ENCODE measurements at places on chromosomes 4 and X.
A peak's percentile ranks its signal among the peaks of the same experiment; 100 is the strongest.

DNA sequence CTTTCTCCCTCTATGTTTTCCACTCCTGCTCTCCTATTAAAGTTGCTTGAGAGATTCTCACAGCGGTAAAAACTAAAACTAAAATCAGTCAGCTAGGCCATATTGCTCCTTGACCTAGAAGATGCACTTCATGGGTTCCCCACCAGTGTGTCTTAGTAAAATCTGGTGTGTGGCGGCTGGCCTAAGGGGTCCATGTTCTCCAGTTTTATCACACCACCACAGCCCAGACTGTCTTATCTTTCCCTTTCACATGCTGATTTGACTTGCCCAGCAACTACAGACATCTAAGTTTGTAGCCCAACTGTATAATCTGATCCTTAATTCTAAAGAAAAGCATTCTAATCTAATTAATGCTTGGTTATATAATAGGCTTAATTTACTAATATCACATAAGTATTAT, 68.0 kb downstream of the ATP8A1 start:
- no peak overlapping the region for H3K27ac ChIP-seq
- no peaks in the 10 kb centered on the region for H3K4me1 ChIP-seq
- H3K36me3 ChIP-seq: no peaks in the 10 kb centered on the region
- H3K4me3 ChIP-seq: no peak overlapping the region
- no peak for DNase-seq

- H3K4me1 ChIP-seq: no peaks in the 10 kb centered on the region
- peaks cover 6% of the 10 kb centered on the region for H3K36me3 ChIP-seq
- no peak overlapping the region for H3K27ac ChIP-seq
- no peak overlapping the region for H3K4me3 ChIP-seq
These were observed 34.1 kb upstream of the MXD4 start for GRCh38 chr4:2295900-2296442.

- H3K27me3 ChIP-seq: no peaks in the 10 kb centered on the region
- H3K4me1 ChIP-seq: no peaks in the 10 kb centered on the region
- no peak overlapping the region for H3K27ac ChIP-seq
- H3K4me3 ChIP-seq: no peak overlapping the region
- no peaks in the 10 kb centered on the region for H3K36me3 ChIP-seq
- no peak for DNase-seq
These were observed 65.8 kb downstream of the ANAPC4 start for GRCh38 chr4:25442863-25443307.

DNA sequence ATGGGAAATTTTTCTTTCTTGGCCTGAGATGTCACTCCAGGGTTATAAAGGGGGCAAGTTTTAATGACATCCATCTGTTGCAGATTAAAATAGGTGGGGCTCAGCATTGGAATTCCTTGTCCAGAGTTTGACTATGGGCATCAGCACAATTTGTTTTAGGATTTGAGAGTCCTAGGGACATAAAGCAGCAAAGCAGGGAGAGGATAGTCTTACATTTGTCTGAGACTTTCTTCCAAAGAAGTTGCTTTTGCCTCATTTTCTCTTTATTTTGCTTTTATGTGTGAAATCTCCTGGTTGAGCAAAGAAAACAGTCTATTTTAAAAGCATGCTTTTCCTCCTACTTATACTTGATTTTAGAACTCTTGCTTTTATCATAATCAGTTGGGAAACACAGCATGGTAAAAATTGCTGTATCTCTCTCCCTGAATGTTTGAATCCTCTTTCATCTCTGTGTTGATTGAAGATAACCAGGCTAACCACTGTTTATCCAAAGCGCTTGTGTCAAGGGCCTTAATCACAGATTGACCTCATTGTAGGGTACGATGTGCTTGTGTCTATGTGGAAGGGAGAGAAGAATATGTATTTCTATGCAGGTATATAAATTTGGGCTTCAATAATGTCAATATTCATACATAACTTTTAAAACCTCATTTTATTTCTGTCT, 121.5 kb downstream of the ANK2 start:
- H3K27me3 ChIP-seq: no peaks in the 10 kb centered on the region
- no peaks in the 10 kb centered on the region for H3K4me1 ChIP-seq
- no peak overlapping the region for H3K27ac ChIP-seq
- no peak for DNase-seq

DNA sequence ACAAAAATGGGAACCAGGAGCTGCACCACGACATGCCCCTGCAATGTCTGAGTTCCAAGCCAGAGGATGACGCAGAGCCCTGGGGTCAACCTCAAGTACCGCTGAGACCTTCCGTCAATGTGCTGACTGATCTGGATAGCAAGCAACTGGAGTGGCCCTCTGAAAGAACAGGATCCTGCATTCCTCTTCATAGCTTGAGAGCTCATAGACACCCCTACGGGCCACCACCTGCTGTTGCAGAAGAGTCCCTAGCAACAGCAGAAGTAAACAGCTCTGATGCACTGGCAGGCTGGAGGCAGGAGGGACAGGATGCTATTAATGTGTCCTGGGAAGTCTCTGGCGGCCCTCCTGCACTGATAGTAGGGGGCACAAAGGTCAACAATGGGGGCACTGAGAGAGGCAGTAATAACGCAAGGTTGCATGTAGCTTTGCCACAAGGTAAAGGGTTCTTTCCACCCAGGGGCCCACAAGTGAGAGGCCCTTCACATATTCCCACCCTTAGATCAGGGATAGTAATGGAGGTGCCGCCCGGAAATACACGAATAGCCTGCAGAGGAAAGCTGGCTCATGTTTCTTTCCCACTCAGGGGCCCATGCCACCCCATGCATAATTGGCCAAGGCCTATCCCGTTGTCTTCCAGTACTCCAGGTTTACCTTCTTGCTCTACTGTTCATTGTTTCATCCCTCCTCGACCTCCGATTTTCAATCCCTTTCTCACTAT, 1.3 kb downstream of the PRR32 start:
- H3K27ac ChIP-seq: no peak overlapping the region
- no peaks in the 10 kb centered on the region for H3K4me1 ChIP-seq
- no peak overlapping the region for H3K4me3 ChIP-seq
- H3K27me3 ChIP-seq: no peaks in the 10 kb centered on the region
- H3K36me3 ChIP-seq: no peaks in the 10 kb centered on the region
- no peak for DNase-seq

GRCh38 chr4:106898621-106899230, 137.4 kb downstream of the DKK2 start:
- no peak overlapping the region for H3K4me3 ChIP-seq
- no peaks in the 10 kb centered on the region for H3K4me1 ChIP-seq
- no peak overlapping the region for H3K27ac ChIP-seq

DNA sequence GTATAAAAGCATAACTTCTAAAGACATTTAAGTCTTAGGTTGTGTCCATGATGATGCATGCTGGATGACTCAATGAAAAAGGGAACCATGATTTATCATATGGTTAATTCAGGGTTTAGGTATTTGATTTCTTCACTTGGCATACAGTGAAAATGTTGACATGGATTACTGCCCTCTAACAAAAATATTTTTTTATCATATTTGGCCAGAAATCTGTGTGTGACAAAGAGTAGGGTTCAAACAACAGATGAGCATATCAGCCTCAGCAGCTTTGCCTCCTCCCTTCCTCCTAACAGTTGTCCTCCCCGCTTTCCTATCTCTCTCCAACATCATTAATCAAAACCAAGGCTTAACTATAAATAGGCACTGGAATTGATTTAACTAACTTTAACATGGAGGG, 46.3 kb downstream of the ARHGAP6 start:
- H3K36me3 ChIP-seq: no peaks in the 10 kb centered on the region
- H3K27ac ChIP-seq: no peak overlapping the region
- DNase-seq: no peak
- H3K27me3 ChIP-seq: no peaks in the 10 kb centered on the region

- H3K27ac ChIP-seq: no peak overlapping the region
- peaks cover 44% of the 10 kb centered on the region for H3K36me3 ChIP-seq
- no peaks in the 10 kb centered on the region for H3K27me3 ChIP-seq
- no peak for DNase-seq
These were observed 17.7 kb downstream of the NELFA start for GRCh38 chr4:1991087-1991486.

GRCh38 chrX:41722214-41722613, 1.8 kb upstream of the GPR82 start:
- no peaks in the 10 kb centered on the region for H3K4me1 ChIP-seq
- H3K4me3 ChIP-seq: no peak overlapping the region
- H3K27me3 ChIP-seq: no peaks in the 10 kb centered on the region
- no peak for DNase-seq

GRCh38 chrX:6149060-6149872, 79.4 kb downstream of the NLGN4X start:
- no peaks in the 10 kb centered on the region for H3K27me3 ChIP-seq
- no peaks in the 10 kb centered on the region for H3K4me1 ChIP-seq
- H3K27ac ChIP-seq: no peak overlapping the region
- no peak overlapping the region for H3K4me3 ChIP-seq
- H3K36me3 ChIP-seq: no peaks in the 10 kb centered on the region

DNA sequence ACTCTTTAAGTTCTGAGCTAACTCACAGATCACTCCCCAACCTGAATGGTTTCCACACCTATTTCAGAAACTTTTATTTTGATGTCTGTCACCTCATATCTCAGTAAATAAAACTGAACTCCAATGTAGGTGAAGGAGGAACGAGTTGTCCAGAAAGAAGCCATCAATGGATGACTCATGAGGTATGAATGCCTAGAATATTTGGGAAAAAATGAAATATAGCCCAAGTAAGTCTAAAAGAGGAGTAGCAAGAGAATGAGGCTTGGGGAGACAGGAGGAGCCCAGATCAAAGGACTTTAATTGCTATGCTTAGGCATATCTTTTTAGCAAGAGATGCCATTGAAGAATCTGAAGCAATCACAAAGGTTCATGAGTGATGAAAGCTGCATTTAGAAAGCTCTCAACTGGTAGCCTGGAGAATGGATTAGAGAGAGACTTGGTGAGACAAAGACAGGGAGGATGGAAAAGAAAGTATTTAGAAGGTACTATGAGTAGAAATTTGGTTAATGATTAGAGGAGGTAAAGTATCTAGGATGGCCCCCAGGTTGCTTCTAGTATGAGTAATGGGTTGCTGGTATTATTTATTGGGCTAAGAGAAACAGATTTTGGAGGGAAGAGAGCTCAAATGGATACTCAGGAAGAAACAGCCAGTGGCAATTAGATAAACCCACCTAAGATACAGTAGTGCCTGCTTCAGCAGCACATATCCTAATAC, 39.4 kb downstream of the NOCT start:
- H3K4me3 ChIP-seq: no peak overlapping the region
- H3K36me3 ChIP-seq: peaks cover 63% of the 10 kb centered on the region
- no peak overlapping the region for H3K27ac ChIP-seq

GRCh38 chr4:152460488-152460887, 75.4 kb downstream of the FBXW7 start:
- H3K36me3 ChIP-seq: no peaks in the 10 kb centered on the region
- no peak overlapping the region for H3K27ac ChIP-seq
- no peak for DNase-seq
- no peaks in the 10 kb centered on the region for H3K27me3 ChIP-seq

DNA sequence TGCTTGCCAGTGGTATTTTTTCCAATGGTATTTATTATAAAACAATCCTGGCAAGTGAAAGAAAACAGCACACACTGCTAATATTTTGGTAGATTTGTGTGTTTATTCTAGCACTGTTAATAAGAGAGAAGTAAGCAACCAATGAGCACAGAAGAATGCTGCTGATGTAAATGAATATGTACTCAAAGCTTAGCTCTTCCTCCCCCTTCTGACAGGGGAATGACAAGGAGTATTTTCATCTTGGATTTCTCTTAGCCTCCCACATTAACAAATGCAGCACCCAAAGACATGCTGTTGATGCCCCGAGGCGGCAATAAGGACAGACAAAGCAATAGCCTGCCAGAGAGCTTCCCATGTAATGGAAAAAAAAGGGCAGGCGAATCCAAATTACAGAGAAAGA, 18.6 kb downstream of the ARHGAP6 start:
- H3K4me3 ChIP-seq: no peak overlapping the region
- H3K36me3 ChIP-seq: no peaks in the 10 kb centered on the region
- H3K4me1 ChIP-seq: no peaks in the 10 kb centered on the region
- no peak for DNase-seq

GRCh38 chr4:71923070-71923469, 108.7 kb upstream of the NPFFR2 start:
- no peak overlapping the region for H3K27ac ChIP-seq
- H3K4me1 ChIP-seq: no peaks in the 10 kb centered on the region
- DNase-seq: no peak
- H3K4me3 ChIP-seq: no peak overlapping the region
- H3K36me3 ChIP-seq: no peaks in the 10 kb centered on the region

GRCh38 chr4:12036450-12036849, 607.8 kb upstream of the HS3ST1 start:
- no peaks in the 10 kb centered on the region for H3K4me1 ChIP-seq
- no peaks in the 10 kb centered on the region for H3K36me3 ChIP-seq
- no peak overlapping the region for H3K27ac ChIP-seq

DNA sequence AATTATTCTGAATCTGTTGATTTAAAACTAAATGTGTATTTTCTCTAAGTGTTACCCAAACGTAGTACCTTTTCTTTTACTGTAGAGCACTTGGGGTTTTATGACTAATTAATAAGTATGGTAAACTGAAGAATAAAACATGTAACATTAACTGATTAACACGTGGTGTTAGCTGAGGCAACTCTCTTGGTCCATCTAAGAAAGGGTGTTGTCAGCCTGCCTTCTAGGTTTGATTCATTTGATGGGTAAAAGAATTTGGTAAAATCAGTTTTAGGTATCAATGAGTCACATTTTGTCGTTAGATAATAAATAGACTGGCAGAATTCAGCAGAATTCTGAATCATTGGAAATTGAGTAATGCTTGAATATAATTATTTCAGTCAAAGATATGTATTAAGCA, 99.7 kb downstream of the AFF1 start:
- no peak for DNase-seq
- no peaks in the 10 kb centered on the region for H3K27me3 ChIP-seq
- peaks cover 94% of the 10 kb centered on the region for H3K4me1 ChIP-seq
- no peaks in the 10 kb centered on the region for H3K36me3 ChIP-seq

GRCh38 chr4:139633661-139634060, 32.0 kb upstream of the MGST2 start:
- H3K4me3 ChIP-seq: peak overlapping the region; percentile 19
- no peak for DNase-seq
- no peak overlapping the region for H3K27ac ChIP-seq
- H3K4me1 ChIP-seq: no peaks in the 10 kb centered on the region
- H3K27me3 ChIP-seq: no peaks in the 10 kb centered on the region

DNA sequence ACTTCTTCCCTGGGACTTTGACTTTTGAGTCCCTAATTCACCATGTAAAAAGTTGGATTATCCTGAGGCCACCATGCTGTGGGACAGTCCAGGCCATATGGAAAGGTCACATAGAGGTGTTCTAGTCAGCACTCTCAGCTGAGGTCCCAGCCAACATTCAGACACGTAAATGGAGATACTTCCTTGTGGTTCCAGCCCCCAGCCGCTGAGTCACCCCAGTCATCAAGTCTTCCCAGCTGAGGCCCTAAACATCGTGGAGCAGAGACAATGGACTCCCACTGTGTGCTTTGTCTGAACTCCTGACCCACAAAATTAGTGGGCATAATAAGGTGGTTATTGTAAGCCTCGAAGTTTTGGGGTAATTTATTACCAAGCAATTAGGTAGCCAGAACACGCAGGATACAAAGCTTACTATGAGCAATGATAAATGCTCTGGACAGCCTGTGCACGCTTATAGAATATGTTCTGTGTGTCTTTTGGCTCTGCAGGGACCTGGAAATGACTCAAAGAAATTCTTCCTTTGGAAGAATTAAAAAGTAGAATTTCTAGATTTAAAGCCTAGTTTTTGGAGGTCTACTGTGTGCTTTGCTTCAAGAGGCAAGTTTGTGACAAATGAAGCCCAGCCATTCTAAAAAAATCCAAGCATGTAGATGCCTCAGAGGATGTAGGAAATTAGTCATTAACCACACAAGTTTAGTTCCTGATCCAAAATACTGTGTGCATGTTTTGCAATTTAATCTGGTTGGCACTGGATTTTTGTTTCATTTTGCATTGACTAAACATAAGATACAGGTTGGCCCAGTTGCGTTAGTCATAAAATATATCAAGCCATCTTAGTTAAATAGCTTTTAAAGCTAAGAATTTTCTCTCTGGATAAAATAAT, 33.2 kb upstream of the SLC9A7 start:
- DNase-seq: no peak
- no peaks in the 10 kb centered on the region for H3K27me3 ChIP-seq
- H3K4me3 ChIP-seq: no peak overlapping the region
- peak overlapping the region; percentile 22 for H3K27ac ChIP-seq

All from tibial artery (tissue), 4 donors.